HT-29 (cell line): ENCODE measurements at places on chromosomes 11 and 22.

DNA sequence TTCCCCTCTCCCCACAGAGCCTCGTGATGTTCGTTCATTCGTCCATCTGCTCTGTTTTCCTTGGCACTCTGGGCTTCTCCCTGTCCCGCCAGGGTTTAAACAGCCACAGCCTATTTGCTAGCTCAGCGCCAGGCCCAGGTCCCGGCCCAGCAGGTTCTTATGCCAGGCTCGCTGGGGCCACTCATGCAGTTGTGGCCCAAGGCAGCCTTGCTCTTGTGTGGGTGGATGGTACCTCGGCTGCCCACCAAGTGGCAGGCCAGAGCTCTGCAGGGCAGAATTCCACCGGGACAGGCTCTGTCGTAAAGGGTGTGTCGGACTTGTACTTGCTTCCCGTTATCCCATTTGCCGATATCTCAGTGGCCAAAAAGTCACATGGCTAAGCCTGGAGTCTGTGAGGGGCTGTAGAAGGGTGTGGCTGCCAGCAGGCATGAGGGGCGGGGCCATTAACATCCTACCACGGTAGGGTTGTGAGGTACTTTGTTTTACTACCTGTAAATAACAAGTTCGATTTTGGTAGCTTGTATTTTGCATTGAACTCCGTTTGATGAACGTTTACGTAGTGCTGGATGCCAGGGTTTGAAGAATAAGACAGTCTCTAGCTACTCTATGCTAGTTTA, 7.9 kb downstream of the FAM118A start:
- DNase-seq, result no peak

GRCh38 chr11:115067900-115068530, 389.7 kb downstream of the NXPE2 start:
- DNase-seq, result no peak

GRCh38 chr11:62976109-62976508, 8.7 kb downstream of the SLC22A6 start:
- peak; percentile 9 for DNase-seq

- no peak for DNase-seq
Observed at GRCh38 chr11:69732910-69733309, 29.1 kb upstream of the FGF19 start.

- no peak for DNase-seq
Observed at GRCh38 chr11:2187280-2187707, 15.7 kb upstream of the TH start.

DNA sequence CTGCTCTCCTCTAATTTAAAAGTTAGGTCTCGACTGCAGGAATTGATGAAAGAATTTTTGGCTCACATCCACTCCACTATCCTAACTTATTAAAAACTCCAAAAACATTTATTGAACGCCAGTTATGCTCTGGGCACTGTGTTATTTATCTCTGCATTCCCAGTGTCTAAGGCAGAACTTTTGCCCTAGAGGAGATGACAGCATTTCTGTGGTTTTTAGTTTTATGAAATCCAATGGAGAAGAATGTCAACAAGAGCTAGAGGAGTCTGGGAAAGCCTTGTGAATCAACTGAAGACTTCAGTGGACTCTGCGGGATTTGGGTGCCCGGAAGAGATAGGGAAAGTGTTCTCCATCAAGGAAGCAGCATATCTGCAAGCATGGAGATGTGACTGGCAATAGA, 217.0 kb upstream of the PGR start:
- no peak for DNase-seq

DNA sequence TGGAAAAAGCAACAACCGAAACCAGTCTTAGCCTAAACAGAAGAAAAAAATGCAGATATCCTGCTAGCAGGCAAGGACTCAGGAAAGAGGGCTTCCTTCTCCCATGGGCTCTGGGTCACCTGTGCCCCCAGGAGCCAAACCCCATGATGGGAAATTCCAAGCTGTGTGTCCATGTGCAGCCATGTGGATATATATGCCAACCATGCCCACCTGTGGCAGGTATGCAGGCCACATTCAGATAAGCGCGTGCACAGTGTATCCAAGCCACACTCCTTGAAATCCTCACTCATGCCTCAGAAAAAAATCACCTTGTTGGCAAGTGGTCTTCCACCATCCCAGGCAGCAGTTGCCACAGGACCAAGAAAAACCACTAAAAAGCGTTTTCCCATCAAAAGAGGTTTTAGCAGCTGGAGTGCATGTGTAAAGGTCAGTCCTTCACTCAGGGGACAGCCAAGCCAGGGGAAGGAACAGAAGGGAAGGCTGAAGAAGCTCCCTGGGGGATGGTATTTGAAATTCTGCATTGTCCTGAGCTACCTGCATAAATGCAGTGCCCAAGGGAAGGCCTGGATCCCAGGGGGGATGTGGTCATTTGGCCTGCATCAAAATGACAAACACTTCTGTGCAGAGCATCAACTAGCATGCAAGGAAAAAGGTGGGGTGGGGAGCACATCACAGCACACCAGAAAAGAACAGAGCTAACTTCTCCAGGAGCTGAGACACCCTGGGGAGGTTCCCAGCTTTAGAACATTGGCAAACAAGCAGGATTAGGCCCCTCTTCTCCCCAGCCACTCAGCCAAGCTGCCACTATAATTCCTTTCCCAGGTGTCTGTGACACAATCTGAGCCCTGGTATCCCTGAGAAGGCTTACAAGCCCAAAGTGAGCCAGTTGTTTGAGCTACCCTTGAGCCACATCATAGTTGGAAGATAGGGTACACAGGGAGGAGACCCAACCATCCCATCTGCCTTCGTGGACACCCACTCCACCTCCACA, 76.2 kb downstream of the GALNT18 start:
- DNase-seq, result no peak

DNA sequence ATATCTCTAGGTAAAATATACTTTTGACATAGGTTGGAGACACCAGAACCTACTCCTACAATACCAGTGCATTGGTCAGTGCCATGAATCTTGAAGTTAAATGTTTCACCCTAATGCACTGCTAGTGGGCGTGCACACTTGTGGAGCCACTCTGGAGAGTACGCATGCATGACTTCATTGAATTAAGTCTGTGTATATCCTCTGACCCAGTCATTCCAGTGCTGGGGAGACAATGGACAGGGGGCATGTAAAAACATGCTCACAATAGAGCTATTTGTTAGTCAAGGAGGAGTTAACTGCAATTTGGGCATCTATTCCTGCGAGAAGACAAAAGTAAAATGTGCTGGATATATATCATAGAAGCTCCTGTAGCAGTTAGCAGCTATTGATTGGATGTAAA, 335.4 kb upstream of the NCAM1 start:
- no peak for DNase-seq

DNA sequence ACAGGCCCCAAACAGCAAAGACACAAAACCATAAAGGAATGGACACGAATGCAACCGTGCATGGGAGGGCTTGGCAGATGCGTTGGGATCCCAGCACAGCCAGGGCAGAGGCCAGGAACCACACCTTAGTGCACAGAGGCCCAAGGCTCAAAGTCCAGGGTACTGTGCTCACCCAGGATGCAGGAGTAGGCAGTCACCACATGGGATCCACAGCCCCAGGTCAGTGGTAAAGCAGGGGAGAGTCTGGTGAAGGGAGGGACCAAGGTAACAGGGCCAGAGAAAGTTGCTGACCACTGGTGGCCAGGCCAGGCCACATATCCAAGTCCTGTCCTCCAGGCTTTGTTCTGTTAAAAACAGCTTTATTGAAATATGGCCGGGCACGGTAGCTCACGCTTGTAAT, 6.5 kb upstream of the CERK start:
- DNase-seq, result no peak

- peak; percentile 93 for DNase-seq
Observed at GRCh38 chr11:61728940-61729219, 23.6 kb upstream of the MYRF start.

DNA sequence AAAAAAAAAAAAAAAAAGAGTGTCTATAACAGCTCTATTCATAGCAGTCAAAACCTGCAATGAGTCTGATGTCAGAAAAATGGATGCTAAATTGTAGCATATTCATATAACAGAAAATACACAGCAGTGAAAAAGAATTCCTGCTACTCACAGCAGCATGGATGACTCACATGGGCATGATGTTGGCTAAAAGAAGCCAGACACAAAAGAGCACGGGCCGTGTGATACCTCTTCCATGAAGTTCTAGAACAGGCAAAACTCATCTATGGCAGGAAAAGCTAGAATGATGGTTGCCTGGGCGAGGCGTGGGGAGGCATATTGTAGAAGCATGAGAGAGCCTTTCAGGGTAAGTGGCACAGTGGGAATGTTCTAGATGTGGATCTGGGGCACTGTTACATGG, 18.9 kb downstream of the PLAAT3 start:
- DNase-seq, result no peak

DNA sequence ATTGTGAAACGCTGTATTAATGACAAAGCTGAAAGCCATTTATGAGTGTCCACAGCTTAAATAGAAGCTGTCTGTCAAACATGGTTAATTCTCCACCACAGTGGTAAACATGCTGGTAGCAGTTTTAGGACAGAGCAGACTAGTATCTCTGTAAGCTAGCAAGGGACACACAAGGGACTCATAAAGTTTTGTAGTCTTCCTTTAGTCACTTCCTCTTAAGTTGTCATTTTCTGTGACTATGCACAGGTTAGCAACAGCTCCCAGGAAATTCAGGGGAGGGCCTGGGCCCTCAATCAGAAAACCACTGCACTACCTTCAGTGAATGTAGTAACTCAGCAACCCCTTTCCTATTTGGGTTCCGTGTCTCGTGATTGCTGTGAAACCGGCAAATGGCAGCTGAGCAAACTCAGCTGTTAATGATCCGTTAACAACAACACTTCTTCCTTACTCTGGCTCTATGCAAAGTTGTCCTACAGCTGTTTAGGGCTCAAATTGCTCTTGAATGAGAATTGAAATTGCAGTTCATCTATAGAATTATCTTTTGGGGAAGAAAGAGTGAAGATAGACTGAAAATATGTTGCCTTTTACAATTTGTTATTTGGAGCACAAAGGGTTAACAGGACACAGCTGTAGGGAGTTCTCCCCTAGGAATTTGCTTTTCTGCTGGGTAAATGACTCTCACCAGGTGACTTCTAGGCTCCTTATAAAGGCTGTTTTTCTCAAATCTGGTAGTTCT, at the start of gene MMP26:
Gene MMP26, plus strand, starts transcription at position 731 of the 736 bp plus-strand sequence.
- DNase-seq, result no peak

DNA sequence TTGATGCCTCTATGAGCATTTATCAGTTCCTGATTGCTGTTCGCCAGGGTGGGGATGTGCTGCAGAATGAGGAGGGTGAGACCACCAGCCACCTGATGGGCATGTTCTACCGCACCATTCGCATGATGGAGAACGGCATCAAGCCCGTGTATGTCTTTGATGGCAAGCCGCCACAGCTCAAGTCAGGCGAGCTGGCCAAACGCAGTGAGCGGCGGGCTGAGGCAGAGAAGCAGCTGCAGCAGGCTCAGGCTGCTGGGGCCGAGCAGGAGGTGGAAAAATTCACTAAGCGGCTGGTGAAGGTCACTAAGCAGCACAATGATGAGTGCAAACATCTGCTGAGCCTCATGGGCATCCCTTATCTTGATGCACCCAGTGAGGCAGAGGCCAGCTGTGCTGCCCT, 2.7 kb downstream of the FEN1 start:
- no peak for DNase-seq

- DNase-seq, result no peak
Observed at GRCh38 chr22:27489178-27489675, 312.3 kb downstream of the MN1 start.

DNA sequence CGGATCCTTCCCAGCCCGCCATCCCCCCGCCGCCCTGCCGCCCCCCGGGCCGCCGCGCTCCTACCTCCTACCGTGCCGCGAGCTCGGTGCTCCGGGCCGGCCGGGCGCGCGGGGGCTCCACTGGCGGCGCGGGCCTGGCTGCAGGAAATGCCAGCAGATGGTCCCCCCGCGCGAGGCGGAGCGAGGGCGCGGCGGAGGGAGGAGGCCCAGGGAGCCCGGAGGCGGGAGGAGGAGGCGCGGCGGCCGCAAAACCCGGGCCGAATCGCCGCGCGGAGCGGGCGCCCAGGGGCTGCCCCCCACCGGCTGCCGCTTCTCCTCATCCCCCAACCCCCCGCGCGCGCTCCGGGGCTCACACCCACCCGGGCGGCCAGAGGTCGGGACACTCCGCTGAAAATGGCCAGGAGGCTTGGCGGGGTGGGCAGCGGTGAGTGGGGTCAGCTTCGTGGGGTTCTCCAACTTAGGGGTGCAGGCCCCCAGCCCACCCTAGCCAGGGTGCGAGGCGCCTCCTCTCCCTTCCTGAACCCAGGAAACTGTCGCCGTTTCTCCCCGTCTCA, at the start of gene OSBPL5:
Gene OSBPL5, minus strand, starts transcription at position 159 of the 554 bp plus-strand sequence. CDS start 36,162 bp downstream, outside the sequence.
- DNase-seq, result peak; percentile 24

GRCh38 chr22:33472462-33473344, 414.5 kb upstream of the SYN3 start:
- no peak for DNase-seq

DNA sequence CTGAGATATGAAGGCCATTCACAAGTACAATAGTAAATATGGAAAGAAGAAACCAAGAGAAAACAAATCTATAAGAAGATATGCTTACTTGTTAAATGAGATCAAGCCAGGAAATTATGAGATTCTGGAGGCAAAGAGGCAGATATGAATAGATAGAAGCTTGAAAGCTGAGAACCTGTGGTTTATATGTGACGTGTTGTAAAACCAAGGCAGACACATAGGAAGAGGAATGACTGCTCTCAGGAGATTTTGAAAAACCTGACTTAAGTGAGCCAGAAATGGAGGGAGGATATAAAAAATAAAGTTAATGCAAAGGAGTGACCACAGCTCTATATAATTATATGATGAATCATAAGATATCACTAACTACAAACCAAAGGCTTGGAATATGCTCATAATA, 1160.5 kb upstream of the CNTN5 start:
- no peak for DNase-seq

- DNase-seq, result peak; percentile 38
Observed at GRCh38 chr22:32562401-32562800, 87.8 kb downstream of the FBXO7 start.

DNA sequence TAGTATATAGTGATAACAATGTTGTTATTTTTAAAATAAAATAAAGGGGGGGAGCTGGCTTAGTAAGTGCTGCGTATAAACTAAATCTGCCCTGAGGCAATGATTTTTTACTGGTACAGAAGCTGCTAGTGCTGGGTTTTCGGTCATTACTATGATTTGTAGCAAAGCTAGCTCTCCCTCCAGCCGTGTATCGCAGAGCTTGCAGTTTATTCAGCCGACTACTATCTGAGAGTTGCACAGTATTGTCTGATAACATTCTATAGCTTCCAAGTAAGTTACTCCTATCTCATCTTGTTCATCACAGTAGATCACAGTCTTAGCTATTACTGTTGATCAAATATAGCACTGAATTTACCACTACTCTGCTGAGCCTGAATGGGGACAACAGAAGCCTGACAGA, 805.5 kb upstream of the ARHGAP42 start:
- no peak for DNase-seq

GRCh38 chr11:95505927-95506426, 275.0 kb upstream of the SESN3 start:
- no peak for DNase-seq

GRCh38 chr11:66101066-66101464, 31.0 kb downstream of the PACS1 start:
- DNase-seq, result no peak

- no peak for DNase-seq
Observed at GRCh38 chr11:25602959-25603358, 729.0 kb upstream of the ANO3 start.

- DNase-seq, result no peak
Observed at GRCh38 chr11:2555891-2556290, 111.1 kb downstream of the KCNQ1 start.
